ENCODE measurements at places on chromosomes 16 and 17. TPM values are rescaled to one million over a fixed set of nuclear protein-coding genes. Genes with fewer than 3 reads are reported as not detected.

Gene NSF
- 27.9 TPM for total RNA-seq

Gene MRTFB
- 26.8 TPM for total RNA-seq

Gene BAHCC1
- total RNA-seq, result 19.3 TPM

Gene ZNRF1
- total RNA-seq, result 39.3 TPM

Gene MYO15B
- 5.6 TPM for total RNA-seq

Gene UMOD
- not detected for total RNA-seq
